ENCODE measurements at places on chromosomes 7 and 10.
A peak's percentile ranks its signal among the peaks of the same experiment; 100 is the strongest.

- no peak for DNase-seq
Observed at GRCh38 chr7:44283381-44284211, 41.8 kb downstream of the CAMK2B start.

GRCh38 chr7:130940907-130941306 is 206.9 kb upstream of the KLF14 start:
- no peak for DNase-seq

DNA sequence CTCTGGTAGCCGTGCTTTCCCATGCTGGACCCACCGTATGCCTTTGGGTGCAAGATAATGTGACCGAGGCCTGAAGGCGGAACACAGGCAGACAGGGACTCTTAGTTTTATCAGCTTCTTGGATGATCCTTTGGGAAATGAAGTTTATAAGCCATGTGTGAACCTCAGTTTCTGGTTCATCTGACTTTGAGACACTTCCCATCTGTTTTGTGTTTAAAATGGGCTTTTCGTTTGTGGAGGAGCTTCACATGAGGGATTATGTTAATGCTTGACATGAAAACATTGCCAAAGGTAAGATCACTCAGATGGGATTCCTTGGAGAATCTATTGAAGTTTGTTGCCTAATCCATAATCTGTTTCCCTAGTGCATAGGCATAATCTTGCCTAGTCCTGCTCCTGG is 249.8 kb upstream of the LYZL1 start:
- DNase-seq: no peak

DNA sequence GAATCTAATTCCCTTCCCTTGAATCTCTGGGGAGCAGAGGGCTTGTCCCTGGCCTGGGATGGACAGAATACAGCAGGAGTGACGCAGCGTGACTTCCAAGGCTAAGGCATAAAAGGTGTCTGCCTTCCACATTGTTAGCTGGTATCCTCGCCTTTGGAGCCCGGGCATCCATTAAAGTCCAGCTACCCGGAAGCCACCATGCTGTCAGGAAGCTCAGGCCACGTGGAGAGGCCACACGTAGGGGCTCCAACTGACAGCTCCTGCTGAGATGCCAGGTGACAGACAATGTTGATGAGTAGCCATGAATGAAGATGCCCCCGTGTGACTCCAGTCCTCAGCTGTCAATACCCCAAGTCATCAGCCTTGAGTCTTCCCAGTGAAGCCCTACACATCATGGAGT is 99.9 kb downstream of the OAT start:
- no peak for DNase-seq

DNA sequence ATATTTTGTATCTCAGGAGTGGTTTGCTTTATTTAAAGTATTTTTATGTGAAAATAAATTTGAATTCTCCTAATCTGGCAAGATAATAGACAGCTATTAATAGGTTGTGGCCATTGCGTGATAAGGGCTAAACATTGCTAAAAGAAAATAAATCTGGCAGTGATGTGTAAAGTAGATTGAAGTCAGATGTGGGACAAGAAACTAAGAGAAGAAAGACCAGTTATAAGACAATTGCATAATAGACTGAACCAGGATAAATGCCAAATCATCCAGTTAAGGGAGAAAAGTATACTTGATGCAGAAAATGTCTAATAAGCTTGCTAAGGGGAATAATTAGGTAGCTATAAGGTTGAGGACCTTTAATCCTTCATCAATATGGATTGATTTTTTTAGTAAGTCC is 197.5 kb upstream of the CSTF2T start:
- peak; percentile 91 for DNase-seq

- DNase-seq: no peak
Observed at GRCh38 chr7:105257338-105257737, 131.4 kb downstream of the SRPK2 start.

DNA sequence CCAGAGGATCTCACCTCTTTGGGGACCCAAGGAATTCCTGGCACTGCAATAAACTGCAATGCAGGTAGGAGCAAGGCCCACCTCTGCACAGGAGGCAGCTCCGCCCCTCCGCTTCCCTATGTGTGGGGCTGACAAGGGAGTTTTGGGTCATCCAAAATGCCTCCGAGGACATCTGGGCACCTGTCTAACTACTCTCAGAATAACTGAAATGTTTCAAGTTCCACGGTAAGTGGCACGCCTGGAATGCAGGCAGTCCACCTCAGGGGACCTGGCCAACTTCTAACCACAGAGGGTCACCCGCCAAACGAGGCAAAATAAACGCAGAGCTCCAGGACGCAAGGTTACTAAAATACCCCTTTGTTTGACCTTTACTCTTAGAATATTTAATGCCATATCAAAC is 102.5 kb downstream of the FGFR2 start:
- no peak for DNase-seq

Measured in fibroblast of skin of left quadriceps (primary cell).